Body of pancreas (tissue), 4 donors: ENCODE measurements at places on chromosomes 3 and 15. TPM values are rescaled to one million over a fixed set of nuclear protein-coding genes. Genes with fewer than 3 reads are reported as not detected.

GRCh38 chr3:52842424-52842823 is 7.6 kb upstream of the MUSTN1 start:
- H3K36me3 ChIP-seq, result peaks cover 3% of the 10 kb centered on the region
- no peaks in the 10 kb centered on the region for H3K27me3 ChIP-seq
- peaks cover 17% of the 10 kb centered on the region for H3K4me1 ChIP-seq
- H3K27ac ChIP-seq, result no peak overlapping the region
- DNase-seq, result no peak

DNA sequence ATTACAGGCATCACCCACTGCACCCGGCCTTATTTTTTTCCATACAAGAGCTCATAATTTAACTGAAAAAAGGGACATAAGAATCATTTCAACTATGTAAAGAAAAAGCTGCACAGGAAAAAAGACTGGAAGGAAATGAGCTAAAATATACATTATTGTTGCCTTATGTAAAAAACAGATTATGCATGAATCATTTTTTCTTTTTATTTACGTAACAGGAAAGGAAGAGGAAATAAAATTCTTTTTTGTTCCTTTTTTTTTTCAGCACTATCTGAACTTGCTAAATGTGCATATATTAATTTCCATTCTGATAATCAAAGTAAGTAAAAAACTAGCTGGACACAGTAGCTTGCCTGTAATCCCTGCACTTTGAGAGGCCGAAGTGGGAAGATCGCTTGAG is 12.1 kb downstream of the KIF9 start:
- no peak overlapping the region for H3K27ac ChIP-seq
- no peaks in the 10 kb centered on the region for H3K27me3 ChIP-seq
- DNase-seq, result no peak
- H3K4me1 ChIP-seq, result no peaks in the 10 kb centered on the region
- no peak overlapping the region for H3K4me3 ChIP-seq
- no peaks in the 10 kb centered on the region for H3K36me3 ChIP-seq

DNA sequence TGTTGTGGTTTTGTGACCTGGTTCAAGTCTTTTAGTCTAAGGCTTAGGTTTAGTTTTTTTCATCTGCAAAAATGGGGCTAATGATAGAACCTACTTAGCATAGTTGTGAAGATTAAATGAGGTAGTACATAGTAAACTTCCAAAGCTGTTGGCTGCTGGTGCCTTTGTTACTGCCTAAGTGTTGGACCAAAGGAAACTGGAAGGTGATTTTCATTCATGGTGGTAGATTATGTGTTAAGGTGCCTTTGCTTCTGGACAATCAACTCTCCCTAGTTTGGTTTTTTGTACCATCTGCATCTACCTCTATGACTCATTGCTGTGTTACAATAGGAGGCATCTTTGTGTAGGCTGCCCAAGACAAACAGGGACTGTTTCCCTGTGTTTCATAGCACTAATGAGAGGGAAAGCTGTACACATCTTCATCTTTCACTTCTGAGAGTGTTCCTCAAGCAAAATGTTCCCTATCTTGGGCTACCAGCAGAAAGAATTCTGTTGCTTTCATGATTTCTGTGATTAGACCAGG is 3.2 kb downstream of the MAP2K1 start:
- no peak overlapping the region for H3K27ac ChIP-seq
- no peak overlapping the region for H3K4me3 ChIP-seq
- H3K36me3 ChIP-seq, result no peaks in the 10 kb centered on the region
- H3K4me1 ChIP-seq, result peaks cover 28% of the 10 kb centered on the region

DNA sequence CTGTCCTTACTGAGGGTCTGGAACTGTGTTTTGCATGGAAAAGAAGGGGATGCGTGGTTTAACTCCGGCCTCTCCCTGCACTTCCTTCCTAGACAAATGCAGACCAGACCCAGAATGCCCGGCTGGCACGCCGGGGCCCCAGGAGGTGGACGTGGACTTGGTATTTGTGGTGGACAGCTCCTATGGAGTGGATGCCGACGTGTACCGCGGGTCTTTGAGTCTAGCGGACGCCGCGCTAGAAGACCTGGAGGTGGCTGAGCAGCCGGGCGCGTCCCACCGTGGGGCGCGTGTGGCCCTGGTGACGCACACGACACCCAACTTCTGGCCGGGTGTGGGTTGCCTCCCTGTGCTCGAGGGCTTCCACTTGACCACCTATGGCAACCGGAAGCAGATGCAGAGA is 81.8 kb upstream of the COL6A5 start:
- no peak overlapping the region for H3K4me3 ChIP-seq
- DNase-seq, result no peak
- H3K27ac ChIP-seq, result no peak overlapping the region
- H3K36me3 ChIP-seq, result no peaks in the 10 kb centered on the region

- H3K4me1 ChIP-seq, result peaks cover 6% of the 10 kb centered on the region
- H3K27me3 ChIP-seq, result no peaks in the 10 kb centered on the region
- no peaks in the 10 kb centered on the region for H3K36me3 ChIP-seq
- H3K27ac ChIP-seq, result no peak overlapping the region
Measured at GRCh38 chr3:71232175-71232679, 351.3 kb downstream of the FOXP1 start.

- no peak overlapping the region for H3K4me3 ChIP-seq
- no peak overlapping the region for H3K27ac ChIP-seq
- H3K36me3 ChIP-seq, result no peaks in the 10 kb centered on the region
Measured at GRCh38 chr3:19885468-19885867, 48.5 kb downstream of the EFHB start.

- peaks cover 10% of the 10 kb centered on the region for H3K4me1 ChIP-seq
- H3K27me3 ChIP-seq, result no peaks in the 10 kb centered on the region
- no peak overlapping the region for H3K27ac ChIP-seq
- no peak overlapping the region for H3K4me3 ChIP-seq
- no peak for DNase-seq
Measured at GRCh38 chr15:78084449-78084750, 6.9 kb upstream of the TBC1D2B start.

DNA sequence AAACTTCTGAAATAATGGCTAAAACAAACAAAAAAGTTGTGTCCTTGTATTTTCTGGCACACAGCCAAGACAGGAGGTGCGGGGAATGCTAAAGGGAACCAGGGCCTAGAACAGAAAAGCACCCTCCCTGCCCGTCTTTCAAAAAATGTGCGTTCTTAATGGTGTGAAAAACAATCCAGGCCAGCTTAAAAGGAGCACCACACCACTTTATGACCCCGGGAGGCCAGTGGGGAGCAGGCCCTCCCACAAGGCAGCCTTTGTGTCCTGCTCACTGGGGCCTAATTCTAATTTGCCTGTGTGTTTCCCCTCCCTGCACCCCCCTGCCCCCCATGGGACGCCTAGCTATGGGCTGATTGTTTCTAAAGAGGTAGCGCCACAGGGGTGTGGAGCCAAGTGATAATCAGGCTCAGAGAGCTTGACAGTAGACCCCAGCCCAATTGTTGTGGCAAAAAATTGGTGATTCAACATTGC is 181.4 kb downstream of the GREM1 start:
- H3K27ac ChIP-seq, result no peak overlapping the region
- DNase-seq, result no peak
- H3K4me1 ChIP-seq, result peaks cover 20% of the 10 kb centered on the region
- H3K4me3 ChIP-seq, result no peak overlapping the region
- H3K27me3 ChIP-seq, result no peaks in the 10 kb centered on the region
- no peaks in the 10 kb centered on the region for H3K36me3 ChIP-seq

ARGFX gene
- not detected for total RNA-seq

SYNPR gene
- not detected for total RNA-seq

SAXO2 gene
- total RNA-seq, result 1.3 TPM

P2RY12 gene
- total RNA-seq, result 0.78 TPM
